ENCODE measurements at places on chromosomes 11 and 22. TPM values are rescaled to one million over a fixed set of nuclear protein-coding genes. Genes with fewer than 3 reads are reported as not detected.

DNA sequence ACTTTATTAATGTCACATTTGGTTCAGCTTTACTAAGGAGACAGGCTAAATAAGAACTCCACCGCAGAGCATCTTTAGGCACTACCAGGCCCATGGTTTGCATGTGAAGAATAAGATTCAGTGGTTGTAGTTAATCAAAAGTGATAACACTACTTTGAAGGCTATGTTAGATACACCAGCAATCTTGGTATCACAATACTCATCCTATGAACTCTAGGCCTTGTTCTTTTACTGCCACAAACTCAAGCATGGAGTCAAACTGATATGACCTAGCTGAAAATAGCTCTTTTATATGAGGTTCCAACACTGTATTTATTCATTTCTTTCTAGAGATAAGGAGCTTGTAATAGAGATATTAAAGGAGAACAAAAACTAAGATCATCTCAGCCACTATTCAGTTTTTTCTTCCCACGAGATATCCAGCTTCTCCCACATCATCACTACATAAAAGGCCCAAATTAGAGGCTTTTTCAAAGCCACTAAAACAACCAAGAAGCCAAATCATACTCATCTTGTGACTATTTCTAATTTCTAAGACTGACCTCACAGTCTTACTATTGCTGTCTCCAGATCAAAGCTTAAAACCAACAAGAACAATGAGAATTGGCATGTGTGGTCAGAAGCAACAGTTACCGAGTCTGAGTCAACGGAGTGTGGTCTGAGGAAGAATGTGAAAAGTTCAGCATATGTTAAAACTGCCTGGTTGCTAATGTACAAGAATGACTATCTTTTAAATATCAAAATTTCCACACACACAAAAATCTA is 25.1 kb upstream of the GUCY1A2 start:
- no peak for DNase-seq

GRCh38 chr11:77019976-77020595 is 14.1 kb upstream of the B3GNT6 start:
- no peak for DNase-seq

GRCh38 chr11:73192272-73192671 is 25.8 kb upstream of the P2RY2 start:
- DNase-seq = no peak

GRCh38 chr22:36659762-36660509 is 43.6 kb downstream of the CACNG2 start:
- DNase-seq = peak; percentile 91

DNA sequence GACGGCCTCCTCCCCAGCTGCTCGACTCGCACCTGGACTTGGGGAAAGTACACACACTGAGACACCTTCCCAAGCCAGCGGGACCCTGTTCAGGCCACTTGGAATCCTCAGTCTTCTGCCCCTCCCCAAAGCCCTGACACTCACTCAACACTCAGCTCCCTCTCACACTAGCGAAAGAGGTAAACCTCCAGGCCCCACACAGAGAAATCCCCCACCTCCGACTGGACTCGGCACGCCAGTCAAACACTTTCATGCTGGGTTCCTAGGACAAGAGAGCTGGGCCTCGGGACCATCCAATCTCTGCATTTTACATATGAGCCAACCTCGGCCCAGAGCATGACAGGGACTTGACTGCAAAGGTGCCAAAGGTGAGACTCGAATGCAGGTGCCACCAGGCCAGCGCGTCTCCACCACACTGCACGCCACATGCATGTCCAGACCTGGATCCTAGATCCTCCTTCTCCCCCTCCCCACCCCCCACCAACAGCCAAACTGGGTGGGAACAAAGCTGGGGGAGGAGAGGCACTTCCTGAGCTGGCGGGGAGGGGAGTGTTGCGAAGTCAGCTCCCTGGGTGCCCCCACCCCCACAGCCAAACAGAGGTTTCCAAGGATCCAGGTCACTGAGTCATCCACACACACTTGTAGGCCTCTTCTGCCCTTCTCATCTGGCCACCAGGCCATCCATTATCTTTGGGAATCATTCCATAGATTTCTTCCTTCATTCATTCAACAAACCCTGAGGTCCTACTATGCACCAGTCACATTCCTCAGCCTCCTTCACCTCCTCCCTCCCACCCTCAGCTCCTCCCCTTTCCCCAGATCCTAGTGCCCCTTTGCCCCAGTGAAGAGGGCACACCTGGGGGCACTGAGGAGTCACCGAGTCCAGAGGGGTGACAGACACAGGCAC is 10.7 kb upstream of the CD5 start:
- no peak for DNase-seq

- no peak for DNase-seq
These were observed 59.9 kb downstream of the LARGE1 start for GRCh38 chr22:33860386-33860785.

- no peak for DNase-seq
These were observed 42.5 kb upstream of the SUSD2 start for GRCh38 chr22:24138649-24139420.

- no peak for DNase-seq
These were observed 99.7 kb upstream of the HSD17B12 start for GRCh38 chr11:43580735-43581369.

DNA sequence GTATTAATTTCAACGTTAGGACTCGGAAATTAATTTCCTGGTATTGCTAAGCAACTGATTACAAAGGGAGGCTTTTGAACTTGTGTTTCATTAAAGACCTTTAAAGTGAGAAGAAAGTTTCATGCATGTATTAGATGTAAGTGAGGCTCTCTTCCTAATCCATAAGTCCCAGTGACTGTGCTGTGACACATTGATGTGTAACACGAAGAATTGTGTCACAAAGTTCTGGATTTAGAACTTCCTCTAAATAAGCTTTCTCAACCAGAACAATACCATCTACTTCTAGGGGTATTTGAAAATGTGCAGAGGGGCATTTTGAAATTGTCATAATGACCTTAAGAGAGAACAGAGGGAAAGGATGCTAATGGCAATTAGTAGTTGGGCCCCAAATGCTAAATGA is 14.4 kb downstream of the DCUN1D5 start:
- DNase-seq = no peak

- DNase-seq = no peak
These were observed 6.9 kb downstream of the IRF7 start for GRCh38 chr11:608791-609251.

DNA sequence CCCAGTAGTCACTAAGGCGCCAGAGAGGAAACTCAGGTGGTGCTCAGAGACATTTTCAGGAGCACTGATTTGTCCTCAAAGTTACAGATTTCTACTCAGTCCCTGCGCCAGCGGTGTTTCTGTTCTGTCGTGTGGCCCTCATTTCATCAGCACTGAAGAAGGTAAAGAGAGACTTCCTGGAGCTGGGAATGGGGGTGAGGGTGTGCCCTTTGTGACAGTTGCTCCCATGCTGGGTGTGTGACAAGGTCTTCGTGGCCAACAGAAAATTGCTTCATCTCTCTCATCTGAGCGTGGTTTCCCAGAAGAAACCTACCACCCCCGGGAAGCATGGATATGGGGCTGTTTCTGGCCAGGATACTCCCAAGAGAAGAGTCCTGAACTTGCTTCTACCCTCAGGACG is 2.0 kb upstream of the PPARA start:
- no peak for DNase-seq

DNA sequence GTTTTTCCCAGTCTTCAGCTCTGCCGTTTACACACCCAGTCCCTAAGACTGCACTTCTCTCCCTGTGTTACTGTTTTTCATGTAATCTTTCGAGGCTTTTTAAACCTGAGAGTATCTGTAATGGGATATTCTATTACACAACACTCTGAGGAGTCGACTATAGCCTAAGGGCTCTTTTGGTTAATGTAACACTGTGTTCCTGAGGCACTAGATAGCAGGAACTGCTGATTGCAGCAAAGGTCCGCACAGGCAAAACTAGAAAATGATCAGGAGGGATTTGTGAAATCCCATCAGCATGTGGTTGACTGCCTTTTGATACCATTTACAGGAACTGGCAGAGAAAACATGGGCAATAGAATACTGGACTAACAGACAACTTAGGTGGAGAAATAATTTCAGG is 512.3 kb upstream of the RAG2 start:
- DNase-seq = no peak

DNA sequence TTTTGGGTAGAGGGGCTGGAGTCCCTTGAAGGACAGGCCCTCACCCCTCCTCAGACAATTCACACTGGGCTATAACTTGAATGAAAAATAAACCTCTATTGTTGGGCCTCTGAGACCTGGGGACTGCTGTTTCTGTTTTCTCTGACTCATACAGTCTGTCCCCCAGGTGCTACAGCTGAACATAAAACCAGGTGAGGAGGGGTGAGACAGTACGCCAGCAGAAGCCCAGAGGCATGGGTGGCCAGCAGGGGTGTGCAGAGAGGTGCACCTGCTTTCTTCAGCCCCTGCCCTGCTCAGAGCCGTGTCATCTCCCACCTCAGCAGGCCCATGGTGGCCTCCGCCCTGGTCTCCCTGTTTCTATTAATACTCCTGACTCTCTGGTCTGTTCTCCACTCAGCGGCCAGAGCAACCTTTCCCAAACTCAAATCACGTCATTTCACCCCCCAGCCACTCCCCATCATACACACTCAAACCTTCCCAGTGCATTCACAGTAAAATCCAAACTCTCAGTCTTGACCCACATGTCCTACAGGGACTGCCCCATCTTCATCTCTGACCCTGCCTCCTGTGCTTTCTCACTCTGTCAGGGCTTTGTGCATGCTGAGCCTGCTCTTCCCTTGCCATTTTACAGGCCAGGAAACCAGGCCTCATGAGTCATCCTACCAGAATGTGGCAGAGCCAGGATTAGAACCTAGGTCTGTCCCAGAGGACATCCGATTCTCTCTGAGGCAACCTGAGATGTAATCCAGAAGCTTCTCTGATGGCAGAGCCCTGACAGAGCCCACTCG is 5.4 kb upstream of the IL2RB start:
- no peak for DNase-seq

GRCh38 chr11:126398721-126399120 is 43.2 kb downstream of the ST3GAL4 start:
- no peak for DNase-seq

- no peak for DNase-seq
These were observed 4.1 kb downstream of the MMP20 start for GRCh38 chr11:102620818-102621561.

GRCh38 chr11:779955-780532 is 2.8 kb upstream of the GATD1 start:
- DNase-seq = no peak

GRCh38 chr11:113896156-113896879 is 8.3 kb upstream of the HTR3B start:
- DNase-seq = no peak

DNA sequence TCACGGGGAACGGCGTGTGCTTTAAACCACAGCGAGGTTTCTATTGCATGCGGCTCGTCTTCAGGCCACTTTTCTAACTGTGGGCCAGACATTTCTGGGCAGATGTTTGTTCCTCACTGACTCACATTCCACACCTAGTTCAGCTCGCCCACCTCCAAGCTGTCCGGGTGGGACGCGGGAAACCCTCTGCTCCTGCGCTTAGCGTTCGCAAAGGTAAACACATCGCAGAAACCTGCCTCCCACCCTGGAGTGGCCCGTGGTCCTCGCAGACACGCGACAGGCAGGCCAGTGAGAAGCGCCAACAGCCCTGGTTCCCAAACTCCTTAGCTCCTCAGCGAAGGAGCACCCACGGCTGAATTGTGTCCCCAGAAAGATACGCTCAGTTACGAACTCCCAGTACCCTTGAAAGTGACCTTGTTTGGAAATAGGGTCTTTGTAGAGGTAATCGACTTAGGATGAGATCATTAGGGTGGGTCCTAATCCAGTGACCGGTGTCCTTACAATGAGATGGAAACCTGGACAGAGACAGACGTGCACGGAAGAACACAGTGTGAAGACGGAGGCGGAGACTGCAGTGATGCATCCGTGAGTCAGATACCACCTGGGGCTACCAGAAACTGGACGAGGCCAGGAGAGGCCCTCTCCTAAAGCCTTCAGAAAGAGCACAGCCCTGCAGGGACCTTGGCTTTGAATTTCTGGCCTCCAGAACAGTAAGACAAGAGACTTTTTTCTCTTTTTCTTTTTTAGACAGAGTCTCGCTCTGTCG is 82.7 kb downstream of the CELSR1 start:
- DNase-seq = no peak

GRCh38 chr11:133823211-133823610 is 22.1 kb downstream of the SPATA19 start:
- no peak for DNase-seq

DNA sequence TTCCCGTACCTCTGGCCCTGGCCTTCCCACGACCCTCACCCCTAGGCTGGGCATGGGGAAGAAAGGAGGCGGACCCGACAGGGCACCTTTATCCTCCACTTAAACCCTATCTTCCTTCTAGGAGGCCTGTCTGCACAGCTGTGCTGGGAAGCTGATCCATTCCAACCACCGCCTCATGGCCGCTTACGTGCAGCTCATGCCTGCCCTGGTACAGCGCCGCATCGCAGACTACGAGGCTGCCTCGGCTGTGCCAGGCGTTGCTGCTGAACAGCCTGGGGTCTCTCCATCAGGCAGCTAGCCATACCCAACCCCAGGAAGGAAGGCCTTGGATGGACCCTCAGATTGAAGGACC is 599 bp downstream of the TIMM10B start:
- no peak for DNase-seq

Gene PRODH
- 10.7 TPM for total RNA-seq

Gene DBX1
- total RNA-seq = not detected

Gene CAVIN3
- 178 TPM for total RNA-seq

Gene SCGB1D2
- not detected for total RNA-seq

Gene TRIM51
- total RNA-seq = not detected

Gene LRP4
- total RNA-seq = 4.1 TPM

Gene CECR2
- 0.24 TPM for total RNA-seq

Gene MOGAT2
- not detected for total RNA-seq

Gene OTOG
- total RNA-seq = not detected

Gene REXO2
- 87.3 TPM for total RNA-seq

Measured in omental fat pad (tissue), 4 donors.